Renal cortical epithelial cell (primary cell): ENCODE measurements at places on chromosomes 6 and 20. TPM values are rescaled to one million over a fixed set of nuclear protein-coding genes. Genes with fewer than 3 reads are reported as not detected.

GRCh38 chr20:39893003-39893685, 795.9 kb downstream of the MAFB start:
- no peak for DNase-seq

DNA sequence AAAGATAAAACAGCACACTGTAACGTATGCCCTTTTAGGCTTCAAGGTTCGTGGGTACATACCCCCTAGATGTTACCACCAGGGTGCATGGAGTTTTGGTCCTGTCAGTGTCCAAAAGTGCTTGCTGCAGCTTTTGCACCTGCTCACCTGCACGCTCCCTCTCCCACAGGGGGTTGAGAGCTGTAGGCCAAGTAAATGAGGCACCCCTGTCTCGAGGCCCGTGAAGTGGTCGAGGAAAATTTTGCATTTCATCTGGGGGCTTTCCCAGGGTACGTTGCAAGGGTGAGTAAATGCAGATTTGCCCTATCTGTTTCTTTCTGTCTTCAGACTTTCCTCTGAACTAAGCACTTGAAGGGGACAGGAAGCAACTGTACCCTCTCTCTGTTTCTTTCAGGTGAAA, 136.0 kb downstream of the THBS2 start:
- DNase-seq, result no peak

DNA sequence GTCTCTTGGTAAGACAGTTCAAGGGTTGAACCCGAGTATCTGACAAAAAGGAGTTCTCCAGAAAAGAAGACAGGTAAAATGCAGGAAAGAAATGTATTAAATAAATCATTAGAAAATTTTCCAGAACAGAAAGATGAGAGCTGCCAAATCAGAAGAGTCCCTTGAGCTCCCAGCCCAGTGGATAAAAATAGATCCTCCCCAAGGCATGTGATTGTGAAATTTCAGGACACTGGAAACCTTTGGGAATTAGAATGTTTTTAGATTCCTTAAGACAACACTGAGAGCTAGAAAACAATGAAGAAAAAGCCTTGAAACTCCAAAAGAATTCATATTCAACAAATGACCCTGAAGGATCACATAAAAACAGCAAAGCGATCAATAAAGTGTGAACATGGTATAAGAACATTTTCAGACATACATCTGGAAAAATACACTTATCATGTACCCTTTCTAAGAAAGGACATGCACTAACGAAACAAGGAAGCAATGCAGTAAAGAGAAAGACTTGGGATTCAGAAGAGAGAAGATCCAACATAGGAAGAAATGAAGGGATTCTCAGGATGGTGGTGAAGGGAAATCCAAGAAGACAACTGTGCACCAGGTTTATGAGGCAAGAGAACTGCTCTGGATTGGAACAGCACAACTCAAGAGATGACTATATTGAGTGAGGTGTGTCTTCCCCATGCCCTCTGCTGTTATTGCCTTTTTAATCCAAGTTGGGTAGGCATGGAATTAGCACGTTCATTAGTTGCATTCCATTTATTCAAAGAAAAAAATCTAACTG, 390.4 kb downstream of the SYNE1 start:
- DNase-seq, result no peak

GRCh38 chr6:170345662-170346061, 39.1 kb downstream of the FAM120B start:
- DNase-seq, result peak; percentile 40

- no peak for DNase-seq
These were observed 33.5 kb downstream of the RNF217 start for GRCh38 chr6:124995645-124996325.

DNA sequence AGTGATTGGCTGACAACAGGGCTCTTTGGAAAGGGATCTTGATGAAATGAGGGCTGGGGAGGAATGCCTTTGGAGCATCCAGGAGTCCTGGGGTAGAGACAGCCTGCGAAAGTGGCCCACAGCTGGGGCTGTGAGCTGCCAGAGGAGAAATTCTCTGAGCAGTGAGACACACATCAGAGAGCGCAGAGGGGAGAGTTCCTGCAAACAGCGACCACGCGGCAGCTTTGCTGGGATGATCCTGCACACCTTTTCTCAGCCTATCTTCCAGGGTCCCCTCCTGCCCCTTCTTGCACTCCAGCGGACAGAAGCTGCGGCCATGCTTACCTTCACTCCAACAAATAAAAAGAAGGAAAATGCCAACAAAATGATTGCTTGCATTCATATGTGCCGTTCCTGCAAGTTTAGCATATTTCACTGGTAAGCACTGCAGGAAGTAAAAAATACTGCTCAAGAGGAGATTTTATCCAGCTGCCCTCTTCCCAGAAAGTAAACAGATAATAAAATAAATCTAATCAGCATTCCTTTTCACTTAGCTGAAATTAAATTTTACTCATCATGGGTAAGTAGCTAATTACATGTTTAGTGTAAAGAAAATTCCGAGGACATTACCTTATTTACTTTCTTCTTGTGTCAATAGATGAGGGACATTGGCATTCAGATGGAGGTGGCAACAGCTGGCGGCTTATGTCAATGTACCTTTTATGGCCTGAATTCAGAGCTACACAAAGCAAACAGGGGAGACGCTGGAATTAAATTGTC, 339.9 kb upstream of the ARID1B start:
- DNase-seq, result no peak

GRCh38 chr6:107030151-107030550, 2.2 kb downstream of the MTRES1 start:
- peak; percentile 4 for DNase-seq

DNA sequence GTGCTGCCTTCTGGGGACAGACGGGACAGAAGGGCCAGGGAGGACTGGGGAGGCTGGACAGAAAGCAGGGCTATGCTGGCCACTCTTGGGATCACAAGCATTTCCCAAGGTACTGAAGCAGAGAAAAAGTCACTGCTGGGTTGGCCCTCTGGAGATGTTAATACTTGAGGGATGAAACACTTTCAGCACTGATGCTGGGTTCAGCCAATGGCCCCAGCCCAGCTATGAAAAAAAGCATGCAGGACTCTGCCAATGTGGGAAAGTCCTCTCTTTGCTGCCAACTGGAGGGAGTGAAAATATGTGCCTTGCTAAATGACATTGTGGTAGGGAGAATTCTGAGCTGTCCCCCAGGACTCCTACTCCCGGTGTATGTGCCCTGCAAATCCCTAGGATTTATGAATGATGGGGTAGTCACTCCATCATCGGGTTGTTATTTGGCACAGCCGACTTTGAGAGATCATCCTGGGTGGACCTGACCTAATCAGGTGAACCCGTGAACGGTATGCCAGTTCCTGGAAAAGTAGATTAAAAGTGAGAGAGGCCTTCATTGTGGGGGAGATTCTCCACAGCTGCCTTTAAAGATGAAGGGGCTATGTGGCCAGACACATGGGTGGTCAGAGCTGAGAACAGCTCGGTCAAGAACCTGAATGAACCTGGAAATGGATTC, 119.9 kb upstream of the TRAF3IP2 start:
- no peak for DNase-seq

- peak; percentile 75 for DNase-seq
These were observed 82.3 kb upstream of the BMP2 start for GRCh38 chr20:6685181-6685582.

DNA sequence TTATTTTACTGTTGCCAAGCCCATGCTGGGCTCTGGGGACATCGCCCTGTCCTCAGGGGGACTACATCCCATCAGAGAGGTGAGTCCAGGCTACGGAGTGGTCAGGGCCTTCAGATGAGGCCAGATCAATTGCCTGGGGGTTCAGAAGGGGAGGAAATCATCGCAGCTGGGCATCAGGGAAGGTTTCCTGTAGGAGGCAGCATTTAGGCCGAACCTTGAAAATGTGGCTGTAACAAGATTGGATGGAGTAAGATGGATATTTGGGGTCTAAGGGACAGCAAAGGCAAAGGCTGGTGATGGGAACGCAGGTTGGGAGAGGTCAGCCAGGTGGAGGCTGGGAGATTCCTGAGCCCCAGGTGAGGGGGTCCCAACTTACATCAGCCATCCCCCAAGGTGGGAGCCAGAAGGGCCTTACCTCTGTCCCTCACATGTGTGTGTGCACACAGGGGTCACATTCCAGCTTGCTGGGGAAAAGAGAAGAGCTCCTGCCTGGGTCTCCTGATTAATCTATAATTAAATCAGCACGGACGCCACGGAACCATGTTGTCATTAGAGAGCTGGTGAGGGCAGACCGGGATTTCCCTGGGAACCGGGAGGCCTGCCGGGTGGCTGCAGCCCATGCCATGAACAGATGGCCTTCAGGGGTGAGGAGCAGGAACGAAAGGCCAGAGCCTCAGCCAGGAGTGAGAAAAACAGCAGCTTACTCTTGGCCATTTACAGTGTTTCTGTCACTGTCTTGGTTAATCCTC, 30.5 kb upstream of the DLGAP4 start:
- no peak for DNase-seq

- DNase-seq, result peak; percentile 62
These were observed 117.8 kb downstream of the RTN4IP1 start for GRCh38 chr6:106511288-106512047.

Gene EYS
- total RNA-seq, result 0.10 and 0.87 TPM in 2 replicates

Gene FOXF2
- 0.05 TPM in 1 of 2 replicates, not detected in the other for total RNA-seq

Gene RAB44
- not detected in 2 replicates for total RNA-seq

Gene RWDD2A
- total RNA-seq, result 5.6 and 9.0 TPM in 2 replicates
